ENCODE measurements at places on chromosomes 4 and X.

DNA sequence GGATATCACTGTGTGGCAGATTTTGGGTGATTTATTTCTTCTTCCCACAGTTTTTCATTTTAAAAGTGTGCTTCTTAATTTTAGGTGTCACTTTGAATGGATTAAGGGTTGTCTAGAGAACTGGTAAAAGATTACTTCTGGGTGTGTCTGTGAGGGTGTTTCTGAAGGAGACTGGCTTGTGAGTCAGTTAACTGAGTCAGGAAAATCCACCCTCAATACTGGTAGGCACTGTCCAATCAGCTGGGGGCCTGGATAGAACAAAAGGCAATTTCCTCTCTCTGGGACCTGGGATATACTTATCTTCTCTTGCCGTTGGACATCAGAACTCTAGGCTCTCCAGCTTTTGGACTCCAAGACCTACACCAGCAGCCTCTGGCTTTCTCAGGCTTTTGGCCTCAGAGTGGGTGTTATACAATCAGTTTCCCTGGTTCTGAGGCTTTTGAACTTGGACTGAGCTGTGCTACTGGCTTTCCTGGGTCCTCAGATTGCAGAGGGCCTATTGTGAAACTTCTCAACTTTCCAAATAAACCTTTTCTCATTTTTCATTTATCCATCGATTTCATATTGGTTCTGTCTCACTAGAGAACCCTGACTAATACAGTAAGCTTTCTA lies 413.1 kb downstream of the GBA3 start:
- DNase-seq = no peak

GRCh38 chr4:25813448-25814106 lies 49.2 kb downstream of the SEL1L3 start:
- no peak for DNase-seq

DNA sequence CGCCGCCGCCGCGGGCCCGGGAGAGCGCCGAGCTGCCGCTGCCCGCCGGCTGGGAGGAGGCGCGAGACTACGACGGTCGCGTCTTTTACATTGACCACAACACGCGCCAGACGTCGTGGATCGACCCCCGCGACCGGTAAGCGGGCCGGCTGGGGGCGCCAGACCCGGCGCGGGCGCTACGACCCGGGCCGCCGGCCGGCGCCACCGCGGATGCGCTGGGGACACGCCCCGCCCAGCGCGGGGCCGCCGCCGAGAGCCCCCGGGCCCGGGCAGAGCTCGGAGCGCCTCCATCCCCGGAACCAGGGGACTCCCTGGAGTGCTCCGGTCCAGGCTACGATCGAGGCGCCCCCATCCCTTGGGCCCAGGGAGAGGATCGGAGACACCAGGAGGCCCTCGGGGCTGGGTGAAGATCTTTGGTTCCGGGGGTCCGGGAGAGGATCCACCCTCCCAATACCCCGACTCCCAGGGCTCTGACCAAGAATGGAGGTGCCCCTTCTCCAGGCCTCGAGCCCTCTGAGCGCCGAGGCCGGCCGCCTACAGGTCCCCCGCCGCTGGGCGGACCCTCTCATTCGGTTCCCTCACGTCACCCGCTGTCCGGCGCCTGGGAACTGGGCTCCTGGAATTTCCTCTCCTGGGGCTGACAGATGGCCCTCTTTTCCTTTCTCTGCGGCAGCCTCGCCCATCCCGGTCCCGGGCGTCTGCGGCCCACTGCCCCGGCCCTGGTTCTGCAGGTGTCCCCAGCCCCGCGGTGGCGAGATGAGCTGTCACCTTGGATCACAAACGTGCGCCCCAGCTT lies 48.8 kb downstream of the CLDN34 start:
- DNase-seq = no peak

DNA sequence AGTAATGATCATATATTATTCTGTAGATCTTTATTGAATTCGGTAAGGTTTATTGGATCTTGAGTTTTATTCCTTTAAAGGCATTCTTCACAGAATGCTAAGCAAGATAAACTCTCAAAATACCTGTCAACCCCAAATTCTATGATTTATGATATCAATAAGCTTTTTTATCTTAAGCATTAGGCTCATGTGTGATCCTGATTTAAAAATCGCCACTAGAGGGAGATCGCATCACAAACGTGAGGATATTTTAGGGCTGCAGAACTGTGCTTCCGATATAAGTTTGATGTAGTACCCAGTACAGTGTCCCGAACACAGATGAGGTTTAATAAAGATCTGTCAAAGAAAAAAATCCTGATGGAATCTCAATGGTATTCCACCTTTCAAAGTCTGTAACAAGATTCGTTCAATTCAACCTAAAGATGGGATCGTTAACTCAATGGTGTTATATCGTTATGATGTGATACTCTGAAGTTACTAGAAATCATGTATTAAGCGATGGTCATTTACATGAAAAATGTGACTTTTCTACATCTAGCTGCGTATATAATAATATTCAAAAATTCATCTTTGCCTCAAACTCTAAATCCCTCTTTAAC lies 169.0 kb downstream of the CORIN start:
- DNase-seq = no peak

GRCh38 chrX:139724626-139725025 lies 16.7 kb upstream of the MCF2 start:
- DNase-seq = no peak

DNA sequence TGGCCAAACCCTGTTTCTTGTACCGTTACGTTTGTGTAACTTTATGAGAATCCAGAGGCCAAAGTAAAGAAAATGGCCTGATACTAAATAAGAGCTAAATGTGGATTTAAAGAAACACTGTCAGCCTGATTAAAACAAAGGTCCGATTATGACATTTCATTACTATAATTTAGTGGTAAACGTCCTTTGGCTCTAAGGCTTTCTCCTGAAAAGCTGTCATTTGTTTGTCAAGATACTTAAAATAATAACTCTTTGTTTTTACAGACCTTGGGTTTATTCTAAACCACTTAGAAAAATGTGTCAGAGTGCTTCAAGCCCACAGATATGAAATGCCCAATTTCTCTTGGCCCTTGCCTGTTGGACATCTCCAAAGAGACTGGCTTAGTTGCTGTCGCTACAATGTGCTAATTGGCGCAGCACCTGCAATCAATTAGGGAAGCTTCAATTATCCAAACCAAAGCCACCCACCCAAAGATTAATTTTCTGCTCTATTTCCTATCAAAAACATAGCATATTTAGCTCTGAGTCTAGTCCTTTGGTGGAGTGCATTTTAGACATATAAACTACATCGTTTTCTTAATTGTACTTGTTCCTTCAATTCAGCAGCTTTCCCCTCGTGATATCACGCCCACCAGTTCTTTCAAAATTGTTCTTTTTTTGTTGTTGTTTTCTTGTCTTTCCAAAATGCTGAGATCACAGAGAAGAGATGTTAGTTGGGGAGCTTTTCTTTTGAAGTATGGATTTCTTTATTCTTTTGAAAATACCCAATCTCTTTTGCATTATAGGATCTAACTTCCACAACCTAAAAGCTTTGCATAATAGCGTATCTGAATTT lies 13.6 kb downstream of the SMIM20 start:
- no peak for DNase-seq

DNA sequence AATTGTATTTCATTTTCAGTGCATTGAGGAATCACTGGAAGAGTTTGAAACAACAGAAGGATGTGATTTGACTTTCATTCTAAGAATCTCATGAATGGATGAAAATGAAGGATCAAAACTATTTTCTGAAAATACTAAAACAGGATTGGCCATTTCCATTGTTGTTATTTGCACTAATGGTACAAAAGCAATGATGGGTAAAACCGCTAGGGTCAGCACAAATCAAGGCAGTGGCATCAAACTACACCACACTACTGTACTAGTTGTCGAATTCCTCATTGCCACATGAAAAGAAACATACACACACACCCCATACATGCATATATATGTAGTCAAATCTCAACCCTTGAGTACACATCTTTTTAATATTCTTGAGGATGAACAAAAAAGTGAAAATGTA lies 24.7 kb upstream of the CENPVL3 start:
- DNase-seq = no peak

- no peak for DNase-seq
Measured at GRCh38 chr4:140326395-140326993, 47.0 kb upstream of the SCOC start.

Measured in stimulated activated CD8-positive, alpha-beta memory T cell treated with anti-CD3 and anti-CD28 coated beads, Interleukin-2, amount 100 ng/mL, for 1 hour (primary cell).